H1 (cell line): ENCODE measurements at places on chromosomes 3 and 15. TPM values are rescaled to one million over a fixed set of nuclear protein-coding genes. Genes with fewer than 3 reads are reported as not detected.

Gene FEZF2
- not detected in 2 replicates for total RNA-seq

Gene RARB
- 0.22 and 0.44 TPM in 2 replicates for total RNA-seq

Gene LPCAT4
- 69.3 and 72.4 TPM in 2 replicates for total RNA-seq

DNA sequence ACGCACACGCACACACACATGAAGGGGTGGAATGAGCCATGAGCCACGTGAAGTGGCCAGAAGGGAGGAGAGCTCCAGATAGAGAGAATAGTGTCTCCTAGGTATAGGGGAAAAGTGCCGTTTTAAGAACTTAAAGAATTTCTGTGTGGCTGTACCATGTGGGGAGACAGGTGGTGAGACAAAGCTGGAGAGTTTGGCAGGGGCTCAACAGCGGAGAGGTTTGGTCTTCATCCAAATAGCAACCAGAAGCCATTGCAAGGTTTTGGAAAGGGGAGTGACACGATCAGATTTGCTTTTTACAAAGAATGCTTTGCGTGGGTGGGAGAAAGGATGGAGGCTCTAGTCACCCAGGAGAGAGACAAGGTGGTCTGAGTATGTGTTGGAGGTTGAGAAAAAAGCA, 146.0 kb downstream of the IL20RB start:
- DNase-seq: no peak

- DNase-seq: no peak
Observed at GRCh38 chr3:12995389-12996180, 77.6 kb downstream of the IQSEC1 start.

- no peak for DNase-seq
Observed at GRCh38 chr3:69309814-69310213, 76.1 kb downstream of the FRMD4B start.

DNA sequence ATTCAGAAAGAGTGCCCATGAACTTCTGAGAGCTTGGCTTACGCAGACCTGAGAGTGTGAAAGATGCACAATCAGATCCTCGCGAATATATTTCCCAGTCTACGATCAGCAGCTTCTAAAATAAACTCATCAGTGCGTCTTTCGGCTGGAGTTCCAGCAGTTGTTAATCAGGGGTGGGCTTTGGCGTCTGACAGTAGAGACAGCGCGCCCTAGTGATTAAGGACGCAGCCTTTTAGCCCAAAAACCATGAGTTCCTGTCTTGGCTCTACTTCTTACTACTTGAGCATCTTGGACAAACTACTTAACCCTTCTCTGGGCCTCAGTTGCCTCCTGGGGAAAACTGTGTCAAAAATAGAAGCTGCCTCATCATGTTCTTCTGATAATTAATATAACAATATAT, 15.8 kb upstream of the ARRDC4 start:
- DNase-seq: no peak

Gene MCF2L2
- 12.2 and 13.7 TPM in 2 replicates for total RNA-seq

Gene MYD88
- total RNA-seq: 19.7 and 22.1 TPM in 2 replicates

- DNase-seq: no peak
Observed at GRCh38 chr15:31442699-31443111, 116.1 kb downstream of the KLF13 start.
